ENCODE measurements at places on chromosomes 2 and 18.

DNA sequence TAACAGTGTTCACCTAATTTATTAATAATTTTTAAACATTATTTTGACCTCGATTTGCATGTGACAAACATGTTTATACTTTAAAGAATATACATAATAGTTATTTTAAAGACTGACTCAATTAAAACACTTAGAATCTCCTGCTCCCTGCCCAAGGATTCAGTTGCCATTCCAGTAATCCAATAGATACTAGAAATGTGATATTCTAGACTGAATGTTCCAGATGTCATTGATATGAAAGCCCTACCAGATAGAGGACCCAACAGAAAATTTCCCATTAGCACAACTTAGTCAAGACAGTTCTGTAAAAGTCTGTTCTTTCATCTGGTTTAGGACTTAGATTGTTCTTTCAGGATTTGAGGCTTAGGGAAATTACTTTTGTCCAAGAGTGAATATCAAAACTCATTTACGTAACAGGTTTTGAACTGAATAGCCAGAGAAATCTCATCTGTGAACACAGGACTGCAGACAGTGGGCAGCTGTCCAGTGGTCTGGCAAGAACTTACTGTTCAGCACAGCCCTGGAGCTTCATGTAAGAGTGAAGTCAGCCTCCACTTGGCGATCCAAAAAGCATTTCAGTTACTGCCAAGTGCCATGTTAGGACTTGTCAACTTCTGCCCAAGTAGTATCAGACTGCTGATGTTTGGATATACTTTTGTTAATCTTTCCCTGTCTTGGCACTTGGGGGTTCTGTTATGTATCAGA is 77.5 kb downstream of the OSBPL6 start:
- peak; percentile 89 for DNase-seq

DNA sequence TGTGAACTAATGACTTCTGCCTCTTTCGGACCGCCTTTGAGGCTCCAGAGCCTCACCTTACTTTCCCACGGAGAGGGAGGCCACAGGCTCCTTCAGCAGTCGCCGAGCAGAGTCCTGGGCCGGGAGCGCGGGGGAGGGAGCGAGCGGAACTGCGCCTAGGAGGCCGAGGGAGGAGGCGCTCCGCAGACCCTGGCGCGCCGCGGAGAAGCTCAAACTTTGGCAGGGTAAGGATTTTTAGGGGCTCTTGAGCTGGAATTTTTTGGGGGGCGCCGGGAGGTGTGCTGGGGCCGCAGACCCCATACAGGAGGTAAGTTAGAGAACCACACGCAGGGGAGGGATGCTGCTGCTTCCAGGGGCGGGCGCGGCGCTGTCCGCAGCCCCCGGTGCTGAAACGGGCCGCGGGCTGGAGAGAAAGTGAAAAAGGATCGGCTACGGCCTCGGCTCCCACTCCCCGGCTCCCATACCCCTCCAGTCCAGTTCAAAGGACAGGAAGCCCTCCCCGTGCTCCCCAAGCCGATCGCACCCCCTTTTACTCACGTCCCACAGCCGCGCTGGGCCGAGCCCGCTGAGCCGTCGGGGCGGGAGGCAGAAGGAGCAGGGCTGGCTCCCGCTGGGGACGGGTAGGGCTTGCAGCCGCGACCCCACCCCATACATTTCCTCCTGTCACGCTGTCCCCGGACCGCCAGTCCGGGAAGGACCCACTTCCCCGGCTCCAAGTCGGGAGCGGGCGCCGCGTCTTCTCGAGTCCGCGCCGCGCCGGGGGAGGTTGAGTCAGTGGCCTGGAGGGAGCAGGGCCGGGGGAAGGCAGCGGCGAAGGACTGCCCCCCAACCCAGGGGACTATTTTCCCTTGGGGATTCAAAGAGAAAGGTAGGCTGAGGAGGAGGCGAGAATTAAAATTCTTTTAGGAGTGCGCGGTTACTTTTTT is at the start of gene CNGA3:
TSS of gene CNGA3 (plus strand) at position 146 of the 926 bp plus-strand sequence. CDS start 23,520 bp downstream, outside the sequence.
- peak; percentile 45 for DNase-seq

GRCh38 chr2:127373362-127374083 is 14.3 kb downstream of the MAP3K2 start:
- DNase-seq: no peak

- no peak for DNase-seq
Observed at GRCh38 chr2:207321514-207321913, 155.8 kb upstream of the KLF7 start.

DNA sequence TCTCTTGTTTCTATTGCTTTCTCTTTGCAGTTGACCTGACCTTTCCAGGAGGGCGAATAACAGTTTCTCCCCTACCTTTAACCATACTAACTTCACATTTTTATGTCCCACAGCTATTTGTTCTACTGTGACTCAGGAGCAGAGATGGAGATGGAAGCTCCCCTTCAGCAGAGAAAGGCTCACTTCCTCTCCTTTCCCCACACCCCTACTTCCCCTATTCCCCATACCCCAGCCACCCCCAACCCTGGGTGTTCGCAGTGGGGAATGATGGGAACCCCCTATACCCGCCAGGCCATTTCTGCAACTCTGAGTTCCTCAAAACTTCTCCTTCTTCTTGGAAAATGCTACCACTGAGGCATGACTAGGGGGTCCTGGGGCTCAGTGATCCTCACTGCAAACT is 285.4 kb upstream of the MGAT5 start:
- no peak for DNase-seq

DNA sequence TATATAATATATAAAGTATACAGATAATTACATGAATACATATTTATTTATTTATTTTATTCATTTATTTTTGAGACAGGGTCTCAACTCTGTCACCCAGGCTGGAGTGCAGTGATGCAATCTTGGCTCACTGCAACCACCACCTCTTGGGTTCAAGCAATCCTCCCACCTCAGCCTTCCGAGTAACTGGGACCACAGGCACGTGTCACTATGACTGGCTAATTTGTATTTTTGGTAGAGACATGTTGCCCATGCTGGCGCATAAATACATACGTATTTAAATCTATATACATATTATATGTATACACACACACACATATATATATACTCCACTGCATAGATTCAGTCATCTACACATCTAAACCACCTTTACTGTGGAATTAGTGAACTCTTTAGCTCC is 20.6 kb upstream of the NDUFV2 start:
- DNase-seq: no peak

GRCh38 chr2:207819839-207820784 is 50.4 kb upstream of the FZD5 start:
- no peak for DNase-seq

DNA sequence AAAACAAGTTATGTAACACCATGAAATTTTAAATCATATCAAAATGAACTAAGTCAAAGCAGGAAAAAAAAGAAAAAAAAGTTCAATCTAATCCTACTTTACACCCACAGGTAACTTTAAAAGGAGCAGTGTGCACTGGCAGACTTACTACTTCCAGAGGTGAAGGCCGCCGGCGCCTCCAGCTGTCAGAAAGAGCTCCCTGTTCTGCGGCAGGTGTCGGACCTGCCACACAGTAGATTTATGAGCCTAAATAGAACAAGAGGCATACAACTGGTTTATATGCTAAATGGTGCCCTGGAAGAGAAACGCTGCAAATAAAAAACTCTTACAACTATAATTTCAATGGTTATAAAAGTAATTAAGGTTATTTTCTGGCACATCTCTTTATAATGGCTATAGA is 23.1 kb upstream of the PNO1 start:
- no peak for DNase-seq

DNA sequence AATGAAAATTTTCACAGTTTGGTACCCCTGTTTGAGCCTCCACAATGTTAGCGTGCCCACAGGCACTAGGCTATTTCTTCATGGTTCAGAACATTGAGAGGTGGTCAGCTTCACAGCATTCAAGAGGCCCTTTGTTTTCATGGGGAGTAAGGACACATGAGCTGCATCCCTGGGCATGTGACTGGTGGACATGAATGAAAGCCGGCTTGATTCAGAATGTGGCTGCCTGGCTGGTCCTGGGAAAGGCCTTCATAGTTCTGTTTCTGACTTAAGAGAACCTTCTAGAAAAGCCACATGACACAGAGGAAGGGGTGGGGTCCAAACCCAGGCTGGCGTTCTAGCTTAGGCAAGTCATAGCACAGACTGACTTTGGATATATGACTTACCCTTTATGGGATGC is 420.6 kb downstream of the CMPK2 start:
- DNase-seq: no peak

DNA sequence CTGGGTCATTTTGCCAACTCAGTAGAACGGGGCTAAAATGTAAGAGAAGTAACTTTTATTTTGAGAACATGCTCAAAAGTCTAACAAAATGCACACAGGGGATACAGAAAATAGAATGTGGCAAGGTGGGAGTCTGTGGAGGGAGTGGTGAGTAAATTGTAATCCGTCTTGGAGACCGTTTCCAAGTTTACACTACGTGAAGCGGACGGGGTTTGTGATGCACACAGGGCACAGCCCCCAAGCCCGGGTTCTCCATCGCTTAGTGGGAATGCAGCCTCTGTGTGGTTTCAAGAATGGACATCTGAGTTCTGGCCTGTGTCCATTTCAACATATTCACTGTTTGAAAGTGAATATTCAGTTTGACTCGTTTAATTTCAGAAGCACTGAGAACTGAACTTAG is 65.0 kb upstream of the TMEM18 start:
- no peak for DNase-seq

DNA sequence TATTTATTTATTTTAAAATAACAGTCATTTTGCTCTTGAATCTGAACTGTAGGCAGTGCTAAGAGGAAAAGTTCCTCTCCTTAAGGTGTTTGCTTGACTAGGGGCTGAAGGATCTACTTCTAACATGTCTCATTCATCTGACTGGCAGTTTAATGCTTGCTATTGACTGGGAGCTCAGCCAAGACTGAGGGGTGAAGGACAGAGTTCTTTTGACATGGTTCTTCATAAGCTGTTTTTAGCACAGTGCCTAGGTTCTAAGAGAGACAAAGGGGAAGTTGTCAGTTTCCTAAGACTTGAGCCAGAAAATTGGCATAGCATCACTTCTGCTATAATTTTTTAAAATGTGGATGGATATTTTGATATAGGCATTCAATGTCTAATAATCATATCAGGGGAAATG is 73.0 kb downstream of the COMMD1 start:
- DNase-seq: no peak

DNA sequence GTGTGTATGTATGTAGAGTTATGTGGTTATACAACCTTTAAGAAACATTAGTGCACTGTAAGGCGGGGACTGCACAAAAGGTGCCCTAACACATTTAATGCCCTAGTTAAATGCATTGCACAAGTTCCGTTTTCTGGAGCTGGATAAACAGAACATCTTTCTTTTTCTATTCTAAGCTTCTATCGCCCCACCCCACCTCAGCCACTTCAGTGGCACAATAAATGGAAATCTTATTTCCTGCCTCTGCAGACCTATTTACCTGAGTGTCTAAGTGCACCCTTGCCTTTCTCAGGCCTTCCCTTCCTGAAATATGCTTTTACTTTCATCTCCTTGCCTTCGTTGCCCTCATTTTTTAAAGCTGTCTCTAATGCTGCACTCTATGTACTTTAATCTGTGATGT is 123.5 kb downstream of the TANC1 start:
- DNase-seq: no peak

DNA sequence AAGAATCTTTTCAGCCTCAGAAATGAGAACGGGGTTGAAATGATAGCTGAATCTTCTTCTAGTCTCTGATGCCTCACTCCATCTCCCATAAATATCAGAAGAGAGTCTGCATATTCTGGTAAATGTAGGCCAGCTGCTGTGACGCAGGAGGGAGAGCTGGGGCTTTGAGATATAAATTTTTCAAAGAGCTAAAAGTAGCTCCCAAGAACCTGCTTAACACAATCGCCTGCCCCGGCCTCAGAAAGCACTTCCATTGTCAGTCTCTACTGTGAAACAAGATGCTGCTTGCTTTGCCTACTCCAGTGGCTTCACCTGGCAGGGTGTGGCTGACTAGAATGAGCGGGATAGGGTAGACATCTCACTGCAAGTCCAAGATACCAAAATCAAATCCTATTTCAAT is 105.0 kb upstream of the CCDC150 start:
- no peak for DNase-seq

GRCh38 chr18:37332219-37332618 is 233.4 kb downstream of the CELF4 start:
- DNase-seq: no peak

DNA sequence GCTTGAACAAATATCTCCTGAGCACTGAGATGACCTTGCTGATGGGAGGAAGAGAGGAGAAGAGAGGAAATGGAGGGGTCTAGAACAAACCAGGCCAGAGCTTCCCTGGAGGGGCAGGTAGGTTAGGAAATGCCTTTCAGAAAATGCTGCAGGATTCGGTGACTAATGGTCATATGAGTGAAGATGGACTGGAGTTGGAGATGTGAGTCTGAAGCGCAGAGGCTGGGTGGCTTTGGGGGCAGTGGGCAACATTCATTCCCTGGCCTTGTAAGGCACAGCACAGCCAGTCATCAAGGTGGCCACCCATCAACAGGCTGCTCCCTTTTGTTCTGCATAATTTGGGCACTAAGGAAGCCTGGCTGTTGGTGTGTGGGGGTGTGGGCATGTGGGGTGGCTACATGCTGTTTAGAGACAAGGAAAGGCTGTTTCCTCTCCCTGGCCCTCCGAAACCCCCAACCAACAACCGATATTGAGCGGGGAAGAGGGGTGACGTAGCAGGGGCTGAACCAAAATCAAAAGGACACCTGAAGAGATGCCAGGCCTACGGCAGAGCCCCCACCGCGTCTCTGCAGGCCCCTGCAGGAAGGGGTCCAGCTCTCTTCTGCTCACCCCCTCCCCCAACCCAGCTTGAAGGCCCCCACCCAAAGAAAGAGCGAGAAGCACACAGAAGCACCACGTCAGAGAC is 1.5 kb downstream of the SLC30A3 start:
- DNase-seq: no peak
